CD4-positive, alpha-beta memory T cell (primary cell): ENCODE measurements at places on chromosomes 2 and 18. TPM values are rescaled to one million over a fixed set of nuclear protein-coding genes. Genes with fewer than 3 reads are reported as not detected.

DNA sequence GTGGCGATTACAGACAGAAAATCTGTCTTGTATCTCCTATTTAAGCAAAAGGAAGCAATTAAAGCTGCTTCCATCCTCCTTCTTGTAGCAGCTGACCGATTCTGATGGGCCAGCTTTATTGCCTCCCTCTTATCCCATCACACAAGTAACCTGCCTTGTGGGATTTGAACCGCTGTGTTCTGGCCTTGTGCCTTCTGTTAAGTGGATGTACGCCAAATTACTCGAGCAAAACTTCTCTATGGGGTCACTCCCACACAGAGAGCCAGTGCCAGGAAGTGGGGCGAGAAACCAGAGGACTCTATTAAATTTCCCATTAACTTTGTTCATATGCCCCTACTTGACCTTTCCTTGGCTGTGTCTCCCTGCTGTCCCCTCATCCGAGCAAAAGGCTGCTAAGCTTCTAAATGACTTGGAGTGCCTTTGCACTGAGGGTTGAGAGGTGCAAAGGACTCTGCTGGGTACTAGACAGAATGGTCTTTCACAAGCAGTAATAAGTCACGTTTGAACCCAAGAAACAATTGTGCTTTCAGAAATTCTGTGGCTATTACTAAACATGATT is 672.5 kb downstream of the MBD2 start:
- H3K36me3 ChIP-seq, result no peaks in the 10 kb centered on the region
- H3K4me1 ChIP-seq, result no peaks in the 10 kb centered on the region
- H3K27ac ChIP-seq, result no peak overlapping the region
- DNase-seq, result no peak

GRCh38 chr18:22670914-22671313 is 253.2 kb upstream of the CTAGE1 start:
- H3K27me3 ChIP-seq, result no peaks in the 10 kb centered on the region
- H3K4me3 ChIP-seq, result no peak overlapping the region
- no peak overlapping the region for H3K27ac ChIP-seq
- no peak for DNase-seq
- no peaks in the 10 kb centered on the region for H3K36me3 ChIP-seq

GRCh38 chr2:74815941-74816340 is 18.0 kb upstream of the HK2 start:
- H3K36me3 ChIP-seq, result no peaks in the 10 kb centered on the region
- no peaks in the 10 kb centered on the region for H3K4me1 ChIP-seq
- H3K4me3 ChIP-seq, result no peak overlapping the region
- DNase-seq, result no peak
- H3K27ac ChIP-seq, result no peak overlapping the region

SPP2 gene
- total RNA-seq, result not detected

CHRND gene
- total RNA-seq, result not detected

ACVR1C gene
- total RNA-seq, result 6.9 TPM

PIEZO2 gene
- total RNA-seq, result not detected
